ENCODE measurements at places on chromosomes 1 and 21.
A peak's percentile ranks its signal among the peaks of the same experiment; 100 is the strongest.

GRCh38 chr21:14259747-14260146, 43.8 kb downstream of the RBM11 start:
- DNase-seq, result peak; percentile 44

GRCh38 chr1:86429835-86430234, 5.9 kb downstream of the CLCA2 start:
- DNase-seq, result no peak

GRCh38 chr1:1777583-1777899, 729 bp downstream of the NADK start:
- peak; percentile 47 for DNase-seq

DNA sequence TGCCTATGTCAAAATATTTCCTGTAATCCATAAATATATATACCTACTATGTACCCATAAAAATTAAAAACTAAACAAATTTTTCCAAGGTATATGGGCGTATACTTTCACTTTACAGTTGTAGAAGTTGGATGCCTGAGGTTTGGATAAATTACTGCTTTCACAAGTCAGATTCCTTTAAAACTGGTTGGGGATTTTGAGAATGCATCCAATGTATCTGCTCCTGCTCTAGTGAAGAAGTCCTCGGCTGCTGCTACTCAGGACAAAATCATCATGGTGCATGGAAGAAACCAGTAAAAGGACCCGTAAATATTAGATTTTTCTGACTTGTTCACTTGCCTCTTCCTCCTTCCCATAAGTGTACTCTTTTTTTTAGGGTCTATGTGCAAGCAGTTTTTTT, 841.1 kb downstream of the USP25 start:
- no peak for DNase-seq

DNA sequence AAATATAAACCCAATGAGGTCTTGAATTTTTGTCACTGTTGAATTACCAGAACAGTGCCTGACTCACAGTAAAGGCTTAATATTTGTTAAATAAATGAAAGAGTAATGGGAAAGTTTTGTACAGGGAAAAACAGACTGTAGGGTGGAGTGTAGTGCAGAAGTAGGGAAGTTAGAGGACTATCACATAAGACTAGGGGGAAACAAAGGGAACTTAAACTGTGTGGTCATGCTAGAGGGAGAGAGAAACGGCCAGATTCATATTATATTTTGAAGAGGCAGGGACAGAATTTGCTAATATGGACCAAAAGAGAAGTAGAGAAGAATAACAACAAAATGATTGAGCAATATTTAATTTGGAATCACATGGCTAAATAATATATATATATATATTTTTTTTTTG, 14.8 kb downstream of the CTSK start:
- DNase-seq, result no peak

GRCh38 chr1:175889848-175890247, 146.5 kb upstream of the TNR start:
- DNase-seq, result no peak

- DNase-seq, result no peak
These were observed 48.3 kb downstream of the IL23R start for GRCh38 chr1:67214420-67215174.

GRCh38 chr1:3888301-3888700, 11.8 kb downstream of the C1orf174 start:
- DNase-seq, result no peak

DNA sequence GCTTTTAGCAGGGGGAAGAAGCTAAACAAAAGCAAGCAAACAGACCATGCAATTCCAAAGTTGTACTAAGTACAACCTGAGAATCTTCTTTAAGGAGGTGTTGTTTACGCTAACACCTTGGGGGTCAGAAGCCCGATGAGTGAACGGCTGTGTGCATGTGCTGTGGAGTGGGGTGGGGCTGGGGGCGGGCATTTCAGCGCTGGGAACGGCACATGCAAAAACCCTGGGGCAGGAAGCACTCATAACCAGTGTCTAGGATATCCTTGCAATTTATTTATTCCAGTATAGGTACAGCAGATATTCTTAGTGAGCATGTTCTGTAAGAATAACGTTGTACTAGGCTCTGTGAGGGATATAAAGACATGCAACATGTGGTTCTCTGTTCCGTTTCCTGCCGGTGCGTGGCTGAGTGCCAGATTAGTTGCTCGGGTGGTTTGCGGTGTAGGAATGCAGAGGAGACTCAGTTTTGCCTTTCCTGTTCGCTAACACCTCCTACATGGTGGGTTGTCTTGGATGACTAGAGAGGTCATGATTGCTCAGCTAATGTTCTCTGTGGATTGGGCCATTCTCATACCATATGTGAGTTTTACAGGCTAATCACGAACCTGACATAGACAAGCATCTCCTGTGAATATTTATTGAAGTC, 3.7 kb downstream of the FASLG start:
- DNase-seq, result peak; percentile 43

- DNase-seq, result no peak
These were observed 8.5 kb upstream of the RHBG start for GRCh38 chr1:156360534-156360933.

DNA sequence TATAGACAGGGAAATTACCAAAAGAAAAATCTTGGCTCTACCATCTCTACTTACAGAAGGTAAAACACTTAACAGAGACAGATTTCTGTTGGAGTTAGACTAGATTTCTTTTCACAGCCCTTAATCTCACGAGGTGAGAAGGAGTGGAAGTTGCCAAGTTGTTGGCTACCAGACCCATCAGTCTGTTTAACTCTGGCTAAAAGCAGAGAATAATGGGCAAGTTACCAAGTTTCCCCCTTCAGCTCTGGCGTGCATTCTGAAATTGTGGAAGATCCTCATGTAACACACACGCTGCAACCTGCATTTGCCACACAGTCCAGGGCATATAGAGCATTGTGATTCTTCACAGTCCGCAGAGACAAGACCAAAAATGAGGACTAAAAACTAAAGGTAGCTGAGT, 49.3 kb downstream of the STX6 start:
- DNase-seq, result no peak

DNA sequence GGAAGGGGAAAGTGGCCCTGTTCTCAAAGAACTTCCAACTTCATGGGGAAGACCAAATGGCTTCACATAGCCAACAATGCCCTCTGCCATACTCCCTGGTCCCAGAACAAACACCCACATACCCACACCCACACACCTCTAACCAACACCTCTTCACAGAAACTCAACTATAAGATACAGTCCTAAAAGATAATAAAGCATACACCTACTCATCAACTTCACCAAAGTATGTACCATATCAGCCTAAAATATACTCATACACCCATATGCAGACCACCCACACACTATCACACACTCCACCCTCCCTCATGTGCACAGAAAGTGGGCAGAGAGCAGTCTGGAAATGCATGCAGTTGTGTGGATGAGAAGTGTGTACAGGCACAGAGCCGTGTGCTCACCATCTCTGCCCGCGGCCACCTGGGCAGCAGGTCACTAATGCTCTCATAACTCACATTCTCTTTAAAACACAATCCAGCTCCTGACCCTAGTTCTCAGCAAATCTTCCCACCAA, 27.7 kb downstream of the IQGAP3 start:
- DNase-seq, result no peak

DNA sequence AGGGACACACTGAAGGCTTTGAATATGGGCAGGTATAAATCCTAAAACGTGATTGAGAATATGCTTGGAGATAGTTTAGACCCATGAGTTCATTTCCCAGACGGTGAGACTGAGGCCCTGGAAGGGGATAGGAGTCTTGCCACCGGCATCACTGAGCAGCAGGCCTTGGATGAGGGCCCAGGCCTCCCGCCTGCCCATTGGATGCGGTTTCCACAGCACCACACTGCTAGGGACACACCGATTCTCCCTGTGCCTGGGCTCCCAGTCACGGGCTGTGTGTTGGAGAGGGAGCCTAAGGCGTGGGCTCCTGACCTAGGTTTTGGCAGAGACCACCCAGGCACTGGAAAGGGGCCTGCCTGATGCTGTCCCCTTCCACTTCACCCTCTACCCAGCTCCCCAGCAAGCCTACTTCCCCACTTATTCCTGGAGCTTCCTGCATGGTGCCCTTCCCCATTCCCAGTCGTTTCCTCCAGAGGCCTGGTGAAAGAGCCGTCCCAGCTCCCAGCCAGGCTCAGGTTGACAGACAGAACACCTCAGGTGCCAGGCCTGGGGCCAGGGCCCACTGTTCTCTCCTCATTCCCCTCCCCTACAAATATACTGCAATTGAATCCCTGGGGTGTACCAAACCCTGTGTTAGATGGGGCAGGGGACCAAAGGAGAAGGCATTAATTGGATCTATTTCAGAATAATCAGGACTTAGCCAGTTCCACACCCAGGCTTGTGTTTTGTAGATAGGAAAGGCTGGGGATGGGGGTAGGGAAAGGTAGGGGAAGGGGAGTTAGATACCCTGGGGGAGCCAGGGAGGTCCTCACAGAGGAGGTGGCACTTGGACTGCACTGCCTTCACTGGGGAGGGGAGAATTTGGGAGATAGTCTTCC, 3.4 kb downstream of the FOXO6 start:
- DNase-seq, result no peak

DNA sequence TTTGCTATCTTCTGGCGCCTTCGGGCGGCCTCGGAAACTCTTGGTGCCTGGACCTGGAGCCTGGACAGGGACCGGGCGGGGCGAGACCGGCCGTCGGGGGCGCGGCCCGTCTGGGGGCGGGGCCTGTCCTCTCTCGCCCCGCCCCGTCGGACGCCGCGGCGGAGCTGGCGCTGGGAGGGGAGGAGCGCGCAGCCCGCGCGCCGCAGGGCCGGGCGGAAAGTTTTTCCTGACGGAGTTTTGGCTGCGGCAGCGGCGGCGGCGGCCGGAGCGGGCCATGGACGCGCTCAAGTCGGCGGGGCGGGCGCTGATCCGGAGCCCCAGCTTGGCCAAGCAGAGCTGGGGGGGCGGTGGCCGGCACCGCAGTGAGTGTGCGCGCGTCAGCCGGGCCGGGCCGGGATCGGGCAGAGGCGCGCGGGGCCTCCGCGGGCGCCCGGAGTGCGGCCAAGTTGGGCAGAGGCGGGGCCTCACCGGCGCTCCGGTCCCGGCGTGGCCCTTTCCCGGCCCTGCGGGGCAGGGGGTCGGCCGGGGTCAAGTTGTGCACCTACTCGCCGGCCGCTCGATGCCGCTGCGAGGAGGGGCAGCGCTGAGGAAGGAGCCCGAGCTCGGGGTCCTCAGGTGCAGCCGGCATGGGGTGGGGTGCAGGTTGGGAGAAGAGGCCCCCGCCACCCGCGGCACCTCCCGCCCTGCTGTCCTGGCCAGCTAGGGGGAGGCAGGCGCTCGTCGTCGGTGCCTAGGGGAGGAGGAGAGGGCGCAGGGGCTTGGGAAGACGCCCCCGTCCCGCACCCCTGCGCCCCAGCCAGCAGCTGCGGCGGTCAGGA, at the start of gene LDLRAP1:
Gene LDLRAP1, plus strand, starts transcription at position 182 of the 818 bp plus-strand sequence. Its CDS starts 93 bp downstream, at position 275.
- peak; percentile 96 for DNase-seq

GRCh38 chr1:39859859-39860812, 23.2 kb downstream of the TRIT1 start:
- no peak for DNase-seq
